ENCODE measurements at places on chromosomes 6 and 20.
A peak's percentile ranks its signal among the peaks of the same experiment; 100 is the strongest.

DNA sequence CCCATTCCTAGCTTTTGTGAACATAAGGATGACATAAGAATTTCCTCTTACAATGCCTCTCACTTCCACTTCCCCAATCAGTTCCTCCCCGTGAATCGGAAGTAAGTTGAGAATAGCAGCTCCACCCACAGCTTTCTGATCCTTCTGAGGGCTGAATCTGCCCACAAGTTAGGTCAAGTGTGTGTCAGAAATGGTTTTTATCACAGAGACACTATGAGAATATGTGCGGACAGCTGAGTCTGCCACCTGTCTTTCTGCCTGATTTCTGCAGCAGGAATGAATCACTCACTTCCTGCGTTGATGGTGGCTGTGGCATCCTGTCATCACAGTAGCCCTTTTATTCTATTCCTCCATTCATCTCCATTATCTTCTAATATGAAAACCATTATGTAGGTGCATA, 70.2 kb downstream of the RIN2 start:
- DNase-seq, result no peak

- no peak for DNase-seq
These were observed 76.4 kb upstream of the RNF24 start for GRCh38 chr20:4091490-4092479.

DNA sequence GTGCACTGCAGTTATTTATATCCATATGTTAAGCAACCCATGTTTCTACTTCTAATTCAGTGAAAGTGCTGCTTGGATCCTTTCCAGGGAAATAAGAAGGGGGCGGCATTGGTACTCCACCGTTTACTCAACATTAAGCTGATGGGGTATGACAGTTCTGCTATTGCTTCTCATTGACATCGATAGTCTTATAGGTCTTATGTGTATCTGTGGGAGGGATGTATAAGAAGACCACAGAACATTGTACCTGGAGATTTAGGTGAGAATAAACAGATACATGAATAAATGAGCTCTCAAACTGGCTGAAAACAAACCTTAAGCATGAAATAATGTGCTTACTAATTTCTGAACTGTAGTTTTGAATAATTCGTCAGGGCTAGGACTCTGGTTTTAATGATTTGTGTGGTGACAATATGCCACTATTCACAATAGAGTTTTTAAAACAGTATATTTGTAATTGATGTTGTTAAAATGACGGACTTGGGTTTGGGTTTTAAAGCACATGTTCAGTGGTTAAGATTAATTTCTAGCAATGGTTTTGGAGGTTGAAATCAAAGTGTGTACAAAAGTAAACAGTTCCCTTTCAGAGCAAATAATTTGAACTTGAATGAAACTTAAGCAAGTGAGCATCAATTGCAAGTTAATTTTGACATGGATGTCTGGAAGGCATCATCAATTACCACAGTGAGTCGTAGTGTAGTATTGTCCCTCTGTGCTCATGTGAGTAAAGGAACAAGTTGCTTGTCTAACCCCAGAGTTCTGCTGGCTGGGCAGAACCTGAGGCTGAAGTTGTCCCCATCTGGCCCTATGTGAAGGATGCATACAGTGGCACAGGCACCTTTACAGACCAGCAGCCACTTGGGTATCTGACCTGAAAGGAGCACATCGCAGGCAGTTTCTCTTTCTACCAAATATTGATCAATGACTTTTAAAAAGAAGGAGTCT, 84.7 kb upstream of the SUPT3H start:
- DNase-seq, result no peak

- no peak for DNase-seq
These were observed 1.2 kb downstream of the PM20D2 start for GRCh38 chr6:89146718-89147700.

DNA sequence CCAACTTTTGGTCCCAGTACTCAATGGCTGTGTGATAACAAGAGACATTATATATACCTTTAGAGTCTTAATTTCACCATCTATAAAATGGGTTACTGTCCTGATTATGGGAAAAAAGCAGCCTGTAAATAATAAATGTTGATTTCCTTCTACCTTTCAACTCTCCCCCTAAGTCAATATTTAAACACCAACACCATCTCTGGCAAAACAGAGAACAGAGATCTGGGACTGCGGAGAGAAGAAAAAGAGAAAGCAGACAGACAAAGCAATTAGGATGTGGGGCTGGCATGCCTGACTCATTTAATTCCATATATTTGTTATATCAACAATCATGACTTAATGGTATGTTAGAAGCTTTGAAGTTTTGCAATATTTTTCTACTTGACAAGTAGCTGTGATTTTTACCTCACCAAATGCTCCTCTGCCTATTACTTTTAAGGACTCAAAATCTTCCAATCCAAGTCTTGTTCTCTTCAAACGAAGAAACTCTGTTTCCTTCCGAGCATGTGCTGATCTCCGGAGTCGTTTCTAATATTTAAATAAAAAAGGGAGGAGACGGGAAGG, 23.3 kb downstream of the STK38 start:
- DNase-seq, result no peak

- DNase-seq, result no peak
These were observed 290.4 kb downstream of the EYS start for GRCh38 chr6:65416621-65417020.

DNA sequence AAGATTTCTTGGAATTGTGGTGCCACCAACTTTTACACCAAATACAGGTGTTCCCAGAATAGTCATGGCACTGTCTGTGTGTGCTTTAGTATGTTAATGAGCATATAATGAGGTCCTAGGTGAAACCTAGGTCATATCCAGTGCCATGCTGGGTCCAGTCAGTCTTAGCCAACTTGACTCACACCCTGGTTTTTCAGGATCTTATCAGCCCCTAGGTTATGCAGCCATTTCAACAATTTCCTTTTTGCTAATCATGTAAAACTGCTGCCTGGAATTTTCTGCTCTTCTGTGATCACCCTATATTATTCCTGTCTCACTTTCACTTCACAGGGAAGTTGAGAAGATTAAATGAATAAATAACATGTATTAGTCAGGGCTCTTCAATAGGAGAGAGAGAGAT, 23.7 kb downstream of the SDHAF4 start:
- DNase-seq, result no peak

- no peak for DNase-seq
These were observed 61.2 kb downstream of the RPP40 start for GRCh38 chr6:4942673-4943009.

- DNase-seq, result no peak
These were observed 25.2 kb upstream of the NHSL1 start for GRCh38 chr6:138524526-138524925.

GRCh38 chr20:3031524-3032147, 11.8 kb upstream of the GNRH2 start:
- no peak for DNase-seq

DNA sequence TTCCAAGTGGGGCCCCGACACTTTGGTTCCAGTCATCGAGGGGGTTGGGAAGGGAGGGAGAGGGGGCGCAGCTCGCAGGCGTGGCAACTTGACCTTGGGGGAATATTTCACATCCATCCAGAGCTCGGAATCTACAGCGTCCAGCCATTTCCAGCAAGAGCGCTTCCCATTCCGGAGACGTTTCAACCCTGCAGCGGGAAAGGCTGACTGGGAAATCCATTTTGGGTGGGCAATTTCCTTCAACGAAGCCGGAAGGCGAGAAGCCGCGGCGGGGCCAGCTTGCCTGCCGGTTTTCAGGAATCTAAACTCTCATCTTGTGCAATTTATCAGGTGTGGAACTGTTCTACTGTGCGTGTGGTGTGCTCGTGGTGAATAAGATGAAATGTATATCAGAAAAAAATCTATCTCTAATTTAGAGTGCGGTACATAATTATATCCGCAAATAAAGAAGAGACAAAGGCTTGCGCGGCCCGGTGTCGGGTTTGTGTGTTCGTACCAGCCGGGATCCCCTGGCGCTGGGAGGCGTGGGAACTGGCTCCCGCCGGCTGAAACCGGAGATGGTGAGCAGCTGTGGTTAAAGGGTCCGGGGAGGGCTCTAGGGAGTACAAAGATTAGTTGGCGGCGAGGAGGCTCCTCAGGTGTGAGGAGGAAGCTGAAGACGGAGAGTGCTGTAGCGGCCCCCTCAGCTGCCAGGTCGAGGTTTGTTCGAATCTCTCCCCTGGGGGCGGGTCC, 4.8 kb downstream of the SLC32A1 start:
- DNase-seq, result no peak

DNA sequence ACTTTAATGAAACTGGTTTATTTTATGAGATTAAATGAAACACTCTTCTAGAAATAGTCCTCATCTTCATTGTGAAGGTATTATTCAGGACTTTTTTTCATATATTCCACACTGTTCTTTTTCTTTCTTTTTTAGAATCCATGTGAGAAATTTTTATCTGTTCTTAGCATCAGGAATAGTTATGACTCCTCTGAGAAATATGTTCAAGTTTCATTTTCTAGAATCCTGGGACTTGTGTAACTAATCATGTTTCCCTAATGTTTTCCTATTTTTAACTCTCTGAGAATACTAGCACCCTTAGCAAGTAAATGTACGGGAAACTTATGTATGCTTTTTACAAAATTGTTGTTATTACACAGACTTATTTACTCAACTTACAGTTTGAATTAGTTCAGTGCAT, 407.8 kb downstream of the CBLN4 start:
- no peak for DNase-seq

DNA sequence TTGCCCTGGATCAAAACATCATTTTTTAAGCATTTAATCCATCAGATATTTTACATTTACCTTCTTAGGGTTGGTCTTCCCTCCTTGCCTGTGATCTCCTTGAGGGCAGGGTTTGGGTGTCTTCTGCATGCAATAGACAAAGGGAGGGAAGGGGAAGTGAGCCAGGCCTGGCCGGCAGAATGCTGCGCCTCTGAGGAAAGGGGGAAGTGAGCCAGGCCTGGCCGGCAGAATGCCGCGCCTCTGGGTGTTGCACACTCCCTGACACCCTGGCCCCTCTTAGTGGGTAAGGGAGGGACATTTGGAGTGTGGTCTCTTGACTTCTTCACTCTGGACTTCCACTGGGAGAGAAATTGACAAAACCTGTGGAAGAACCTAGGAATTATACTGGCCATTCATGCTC, 12.4 kb downstream of the PSMF1 start:
- no peak for DNase-seq

DNA sequence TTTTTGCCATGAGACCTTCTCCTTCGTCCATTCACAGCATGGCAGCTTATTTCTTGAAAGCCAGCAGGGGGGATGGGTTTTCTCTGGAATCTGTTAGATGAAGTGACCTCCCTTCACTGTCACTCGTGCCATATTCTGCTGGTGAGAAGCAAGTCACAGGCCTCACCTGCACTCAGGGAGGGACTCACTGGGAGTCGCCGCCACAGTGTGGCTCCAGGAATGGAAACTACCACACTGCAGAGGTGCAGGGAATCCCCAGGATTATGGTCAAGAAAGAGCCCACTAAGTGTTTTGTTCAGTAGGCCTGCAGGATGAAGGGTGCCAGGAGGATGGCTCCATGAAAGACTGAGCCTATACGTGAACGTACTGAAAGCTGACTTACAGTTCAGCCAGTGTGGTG, 161.1 kb upstream of the AKAP12 start:
- DNase-seq, result no peak

- DNase-seq, result no peak
These were observed at the start of gene CDH22 for GRCh38 chr20:46308258-46309157. CDH22 (minus strand) TSS chr20:46308498; CDS start chr20:46251294, 57,204 bp downstream.

DNA sequence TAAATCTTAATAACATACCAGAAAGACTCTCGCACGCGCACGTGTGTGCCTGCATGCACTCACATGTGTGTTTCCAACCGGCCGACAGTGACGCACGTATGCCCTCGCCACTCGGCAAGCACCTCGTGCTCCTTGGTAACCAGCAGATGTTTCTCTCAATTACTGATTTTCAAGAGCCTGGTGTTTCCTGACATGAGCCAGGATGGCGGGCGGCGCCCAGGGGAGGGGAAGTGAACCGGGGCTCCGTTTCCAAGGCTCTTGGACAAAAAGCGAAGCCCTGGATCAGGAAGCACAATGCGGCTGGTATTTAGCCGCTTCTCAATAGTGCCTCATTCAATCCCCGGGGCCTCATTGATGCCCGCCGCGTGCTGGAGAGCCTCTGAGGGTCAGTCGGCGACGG, 37.7 kb downstream of the PMEPA1 start:
- DNase-seq, result no peak

DNA sequence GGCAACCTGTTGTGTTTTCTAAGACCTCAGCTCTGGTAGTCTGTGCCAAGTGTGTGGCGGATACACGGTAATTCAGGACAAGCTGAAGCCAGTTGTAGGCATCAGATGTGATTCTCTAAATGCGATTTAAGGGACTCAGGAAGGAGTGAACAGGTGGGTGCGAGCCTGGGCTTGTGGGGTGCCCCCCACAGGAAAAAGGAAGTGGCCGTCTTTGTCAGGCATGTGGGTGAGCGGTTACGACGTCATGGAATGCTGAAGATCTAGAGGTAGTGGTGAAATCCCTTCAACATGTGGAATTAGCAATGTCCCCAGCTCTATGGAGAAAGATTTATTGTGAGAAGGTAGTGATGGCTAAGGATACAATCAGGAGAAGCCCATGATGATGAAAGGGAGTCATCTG, 95.1 kb upstream of the EXOC2 start:
- peak; percentile 31 for DNase-seq

DNA sequence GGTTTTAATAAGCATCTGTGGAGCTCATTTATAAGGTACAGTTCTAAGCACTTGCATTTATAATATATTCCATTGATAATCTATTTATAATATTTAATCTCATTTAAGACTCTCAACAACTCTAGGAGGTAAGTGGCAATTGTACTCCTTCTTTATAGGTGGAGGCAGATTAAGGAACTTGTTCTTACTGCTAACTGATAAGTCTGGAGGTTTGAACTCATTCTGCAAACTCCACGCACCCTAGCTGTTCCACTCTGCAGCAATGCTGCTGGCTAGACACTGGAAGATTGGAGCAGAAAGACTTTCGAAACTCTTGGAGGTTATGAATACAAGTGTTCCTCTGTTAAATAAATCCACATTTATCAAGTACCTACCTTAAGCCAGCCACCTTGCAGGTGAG, 793 bp upstream of the HDAC2 start:
- DNase-seq, result no peak

DNA sequence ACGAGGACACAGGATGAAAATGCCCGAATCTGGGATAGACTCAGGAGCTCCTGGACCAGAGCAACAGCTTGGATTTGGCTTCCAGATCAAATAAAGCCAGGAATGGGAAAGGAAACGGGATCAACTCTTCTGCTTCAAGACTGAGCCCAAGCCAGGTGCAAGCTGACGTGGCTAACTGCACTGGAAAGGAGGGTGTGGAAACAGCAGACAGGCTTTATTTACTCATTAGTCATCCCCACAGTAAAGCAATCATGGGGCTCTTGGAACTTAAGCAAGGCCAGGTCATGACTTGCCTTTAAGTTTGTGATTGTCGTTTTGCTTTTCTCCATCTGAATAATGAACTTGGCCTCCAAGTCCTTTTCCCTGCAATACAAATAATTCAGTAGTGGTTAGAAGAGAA, 45.2 kb downstream of the KIF16B start:
- no peak for DNase-seq

- DNase-seq, result no peak
These were observed 13.7 kb upstream of the SLC22A16 start for GRCh38 chr6:110490110-110490509.

GRCh38 chr6:44542401-44543116, 155.1 kb downstream of the CDC5L start:
- no peak for DNase-seq

All from stimulated activated CD4-positive, alpha-beta T cell treated with anti-CD3 and anti-CD28 coated beads, Interleukin-2, amount 100 ng/mL, for 4 hours (primary cell).